Endothelial cell (in vitro differentiated cells): ENCODE measurements at places on chromosomes 1 and 21. TPM values are rescaled to one million over a fixed set of nuclear protein-coding genes. Genes with fewer than 3 reads are reported as not detected.

CCDC24 gene
- total RNA-seq: 4.2 TPM

ITGB2 gene
- 21.3 TPM for total RNA-seq

TNFAIP8L2 gene
- total RNA-seq: 1.6 TPM

- DNase-seq: no peak
These were observed 129.5 kb downstream of the TENT5C start for GRCh38 chr1:117735045-117735992.

DNA sequence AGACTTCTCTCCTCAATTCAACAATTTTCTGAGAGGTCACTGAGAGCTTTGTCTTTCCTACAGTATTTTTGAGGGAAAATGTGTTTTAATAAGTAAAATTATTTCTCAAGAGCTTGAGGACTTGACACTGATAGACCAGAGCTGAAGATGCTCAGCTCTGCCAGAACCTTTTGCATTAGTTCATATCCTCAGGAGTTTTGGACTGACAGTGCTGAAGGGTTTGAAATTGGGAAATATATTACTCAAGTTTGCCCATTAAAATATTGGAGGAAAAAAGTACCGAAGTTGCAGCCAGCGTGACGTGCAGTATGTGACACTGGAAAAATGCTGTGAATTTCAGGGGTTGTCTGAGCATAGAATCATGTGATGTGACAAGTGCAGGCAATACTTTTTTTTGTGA lies 346.6 kb upstream of the DPYD start:
- DNase-seq: no peak

DNA sequence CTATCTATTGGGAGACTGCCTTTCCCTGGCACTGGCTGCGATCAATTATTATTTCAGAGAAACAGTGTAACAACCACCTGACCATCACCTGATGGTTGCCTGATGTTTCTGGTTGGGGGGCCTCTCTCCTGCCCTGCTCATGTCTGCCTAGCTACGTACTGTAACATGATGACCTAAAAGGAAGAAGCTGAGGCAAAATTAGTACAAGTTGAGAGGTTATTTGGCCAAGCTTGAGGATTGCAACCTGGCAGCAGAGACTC lies 58.3 kb downstream of the OLFML3 start:
- no peak for DNase-seq

DNA sequence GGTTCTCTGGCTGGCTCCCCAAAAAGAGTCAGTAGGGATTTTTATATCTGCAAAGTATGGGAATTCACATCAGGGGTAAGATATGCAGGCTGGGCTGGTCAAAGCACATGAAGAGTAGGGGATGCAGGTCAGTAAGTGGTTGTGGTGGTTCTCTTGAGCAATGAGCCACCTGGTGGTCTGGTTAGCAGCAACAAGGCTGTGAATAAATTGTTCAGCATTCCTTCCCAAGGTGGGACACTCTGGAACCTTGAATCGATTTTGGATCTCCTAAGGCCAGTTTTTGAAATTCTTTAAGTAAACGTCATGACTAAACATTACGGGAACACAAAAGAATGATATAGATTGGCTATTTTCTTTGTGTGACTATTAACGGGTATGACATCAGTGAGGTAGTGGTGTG lies 563.0 kb upstream of the NEGR1 start:
- DNase-seq: peak; percentile 17

DNA sequence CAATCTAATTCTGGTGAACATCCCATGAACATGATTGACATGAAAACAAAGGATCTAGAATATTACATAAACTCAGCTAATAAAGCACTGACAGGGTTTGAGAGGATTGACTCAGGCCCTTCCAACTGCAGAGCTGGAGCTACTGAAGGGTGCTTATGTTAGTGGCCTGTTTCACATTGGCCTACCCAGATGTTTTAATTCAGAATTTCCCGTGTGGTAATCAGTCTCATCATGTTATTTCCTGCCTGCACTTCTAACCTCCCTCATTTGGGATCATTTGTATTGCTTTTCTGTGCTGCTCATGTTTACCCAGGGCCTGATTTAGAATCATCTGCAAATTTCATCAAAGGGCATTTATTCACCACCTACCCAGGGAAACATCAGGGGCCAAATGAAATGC lies 270.3 kb downstream of the PLPP3 start:
- DNase-seq: no peak

- DNase-seq: no peak
These were observed 229.8 kb downstream of the DISC1 start for GRCh38 chr1:231856426-231856825.

- DNase-seq: peak; percentile 61
These were observed 129.2 kb downstream of the RGS21 start for GRCh38 chr1:192445839-192446489.

DNA sequence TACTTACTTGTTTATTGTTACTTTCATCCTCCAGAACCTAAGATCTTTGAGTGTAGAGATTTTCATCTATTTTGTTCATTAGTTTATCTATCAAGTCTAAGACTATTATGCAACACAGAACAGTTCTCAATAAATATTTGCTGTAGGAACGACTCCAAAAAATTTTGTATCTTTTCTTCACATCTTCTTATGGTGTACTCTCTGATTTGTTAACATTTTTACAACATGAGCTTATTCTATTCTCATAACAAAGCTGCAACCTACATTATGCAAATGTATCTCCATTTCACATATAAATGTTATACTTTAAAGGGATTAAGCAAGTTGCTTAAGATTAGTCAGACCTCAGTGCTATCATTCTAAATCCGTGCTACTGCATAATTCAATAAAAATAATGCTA lies 514.2 kb upstream of the ZP4 start:
- no peak for DNase-seq

DNA sequence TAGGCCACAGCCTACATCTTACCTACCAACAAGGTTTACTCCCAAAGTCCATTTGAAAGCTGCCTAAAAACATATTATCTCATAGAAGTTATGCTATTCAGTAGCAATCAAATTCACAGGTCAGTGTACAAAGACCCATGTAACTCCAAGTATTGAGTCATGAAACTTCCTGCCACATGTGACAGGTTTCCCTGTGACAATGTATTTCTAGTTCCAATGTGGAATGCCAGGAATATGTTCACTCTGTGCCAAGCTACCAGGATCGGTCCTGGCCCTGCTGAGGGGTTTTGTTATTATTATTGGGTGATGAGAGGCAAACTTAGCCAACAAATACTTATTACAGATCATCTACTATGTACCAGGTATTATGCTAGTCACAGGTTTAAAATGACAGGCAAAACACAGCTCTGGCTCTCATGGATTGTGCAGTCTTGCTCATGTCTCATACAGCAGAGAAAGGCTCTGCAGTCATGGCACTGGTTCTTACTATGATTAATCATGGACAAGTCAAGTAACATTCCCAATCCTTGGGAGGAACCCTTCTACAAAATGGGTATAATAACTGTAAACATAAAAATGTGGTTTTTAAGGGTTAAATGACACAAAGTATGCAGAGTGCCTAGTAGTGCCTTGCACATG lies 22.5 kb downstream of the DPH5 start:
- no peak for DNase-seq

DNA sequence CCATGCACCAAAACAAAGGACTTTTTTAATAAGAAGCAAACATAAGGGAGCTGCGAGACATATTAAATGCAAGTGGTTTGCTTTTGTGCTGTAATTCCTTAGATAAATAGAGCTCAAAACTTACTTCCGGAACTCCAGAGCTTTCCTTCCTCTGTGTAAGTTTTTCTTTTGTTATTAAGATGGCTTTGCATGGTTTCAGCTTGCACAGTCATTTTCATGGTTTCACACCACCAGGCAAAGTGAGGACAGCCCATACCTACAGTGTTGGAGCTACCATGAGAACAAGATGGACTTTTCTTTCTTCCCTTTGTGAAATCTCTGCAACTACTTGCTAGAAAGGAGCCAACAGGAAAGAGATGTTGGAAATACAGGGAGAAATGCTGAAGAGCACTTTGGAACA lies 368.0 kb downstream of the SETD4 start:
- no peak for DNase-seq

DNA sequence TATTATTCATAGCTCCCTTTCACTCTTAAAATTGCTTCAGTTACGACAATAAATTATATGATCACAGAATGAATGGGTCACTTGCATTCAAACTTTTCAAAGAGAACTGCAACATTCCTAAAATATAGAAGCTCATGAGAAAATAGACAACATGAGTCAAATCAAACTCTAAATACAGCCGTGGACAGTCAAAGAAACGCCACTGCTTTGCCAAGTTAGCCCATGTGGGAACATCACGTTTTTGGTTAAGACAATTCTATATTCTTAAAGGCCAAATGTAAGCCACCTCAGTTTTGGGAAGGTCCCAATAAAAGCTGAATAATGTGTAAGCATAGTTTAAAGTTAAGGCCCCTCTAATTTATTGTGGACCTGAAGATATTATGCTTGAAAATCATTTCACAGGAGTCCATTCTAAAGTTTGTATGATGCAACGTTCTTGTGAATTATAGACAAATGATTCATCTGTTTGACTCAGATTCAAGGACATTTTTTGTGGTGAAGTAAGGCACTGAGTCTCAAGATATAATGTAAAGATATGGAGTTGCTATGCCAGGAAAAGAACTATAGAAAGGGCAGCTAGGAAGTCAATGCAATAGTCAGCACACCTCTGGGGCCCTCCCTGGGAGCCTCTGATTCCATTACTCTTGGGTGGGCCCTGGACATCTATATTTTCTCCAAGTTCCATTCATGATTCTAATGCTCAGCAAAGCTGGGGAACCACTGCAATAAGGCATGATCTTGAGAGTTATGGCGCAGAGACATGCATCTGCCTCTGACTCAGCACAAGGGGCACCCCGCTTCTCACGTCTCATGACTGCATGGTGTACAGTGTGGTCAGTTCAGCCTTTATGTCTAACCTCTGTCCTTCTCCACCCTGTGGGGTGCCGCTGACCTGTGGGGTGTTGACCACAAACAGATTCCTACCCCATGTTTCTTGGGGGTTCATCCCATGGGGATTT lies 33.9 kb downstream of the ETS2 start:
- no peak for DNase-seq
